ENCODE measurements at places on chromosomes 12 and 14.

GRCh38 chr12:68981516-68981915, 48.5 kb upstream of the CPM start:
- no peak for DNase-seq

GRCh38 chr12:11661491-11662089, 12.1 kb downstream of the ETV6 start:
- DNase-seq = no peak

- no peak for DNase-seq
These were observed 2.9 kb downstream of the PPM1A start for GRCh38 chr14:60251877-60252276.

DNA sequence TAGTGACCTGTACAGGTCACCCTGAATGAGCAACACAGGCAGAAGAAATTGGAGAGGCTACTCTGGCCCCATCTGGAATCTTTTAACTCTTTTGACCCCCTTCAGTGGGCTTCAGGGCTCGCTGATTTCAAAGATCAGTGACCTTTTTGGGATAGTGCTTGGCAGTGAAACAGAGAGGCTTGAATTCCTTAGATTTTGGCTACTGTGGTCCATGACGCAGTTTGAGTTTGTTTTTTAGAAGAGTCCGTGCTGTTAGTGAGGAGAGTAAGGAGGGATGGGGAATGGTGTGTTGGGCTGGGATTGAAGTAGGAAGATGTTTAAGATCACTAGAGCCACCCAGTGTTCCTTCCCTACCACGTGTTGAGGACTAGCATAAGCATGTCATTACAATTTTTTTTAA, 16.5 kb downstream of the TMEM30B start:
- no peak for DNase-seq

GRCh38 chr14:90087433-90087832, 25.6 kb downstream of the KCNK13 start:
- DNase-seq = no peak

- no peak for DNase-seq
These were observed 130.8 kb upstream of the BMP4 start for GRCh38 chr14:54087376-54087775.

DNA sequence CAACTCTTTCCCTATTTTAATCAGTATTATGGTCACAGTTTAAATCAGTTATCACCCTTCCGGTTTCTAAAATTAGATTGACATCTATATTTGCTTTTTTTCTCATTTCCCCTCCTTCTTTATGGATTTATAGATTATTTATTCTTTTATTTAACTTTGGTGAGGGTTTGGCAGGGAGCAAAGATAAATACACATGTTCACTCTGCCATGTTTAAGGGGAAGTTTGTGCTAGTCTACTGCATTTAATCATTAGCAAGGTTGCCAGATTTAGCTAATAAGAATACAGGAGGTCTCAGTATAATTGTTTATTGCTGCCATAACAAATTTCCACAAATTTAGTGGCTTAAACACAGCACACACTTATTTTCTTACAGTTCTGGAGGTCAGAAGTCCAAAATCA, 204.0 kb upstream of the BTG1 start:
- no peak for DNase-seq

DNA sequence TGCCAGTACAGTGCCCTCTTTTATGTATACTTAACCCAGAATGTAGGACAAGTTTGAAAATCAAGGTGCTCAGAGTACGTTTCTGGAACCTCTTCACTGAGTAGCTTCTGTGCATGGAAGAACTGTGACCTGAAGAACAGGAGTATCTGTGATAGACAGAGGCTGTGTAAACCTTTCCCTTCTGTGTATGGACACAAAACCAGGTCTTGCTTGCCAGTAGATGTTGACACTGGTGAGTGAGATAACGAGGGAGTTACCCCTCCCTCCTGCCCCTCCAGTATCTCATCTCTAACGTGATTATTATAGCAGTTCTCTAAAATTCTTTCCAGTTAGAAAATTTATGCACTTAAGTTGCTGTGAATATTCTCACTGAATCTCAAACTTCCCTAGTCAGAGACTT, 170.8 kb downstream of the RPL10L start:
- DNase-seq = no peak

DNA sequence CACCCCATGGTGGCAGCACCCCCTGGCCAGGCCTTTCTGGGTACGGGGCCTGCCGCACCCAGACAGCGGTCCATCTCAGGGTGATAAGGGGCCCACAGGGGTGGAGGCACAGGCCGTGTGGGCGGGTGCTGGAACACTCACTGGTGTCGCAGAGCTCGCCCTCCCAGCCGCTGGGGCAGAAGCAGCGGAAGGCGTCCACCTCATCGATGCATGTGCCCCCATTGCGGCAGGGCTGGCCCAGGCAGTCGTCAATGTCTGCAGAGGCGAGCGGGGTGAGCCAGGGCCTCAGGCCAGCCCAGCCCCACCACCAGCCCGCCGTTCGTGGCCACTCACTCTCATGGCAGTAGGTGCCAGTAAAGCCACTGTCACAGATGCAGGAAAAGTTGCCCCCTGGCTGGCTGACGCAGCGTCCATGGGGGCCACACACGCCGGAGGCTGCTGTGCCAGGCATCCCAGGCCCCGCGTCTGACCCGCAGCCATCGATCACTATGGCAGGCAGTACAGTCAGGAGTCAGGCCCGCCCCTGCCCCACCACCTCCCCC, 19.9 kb downstream of the JAG2 start:
- DNase-seq = no peak

DNA sequence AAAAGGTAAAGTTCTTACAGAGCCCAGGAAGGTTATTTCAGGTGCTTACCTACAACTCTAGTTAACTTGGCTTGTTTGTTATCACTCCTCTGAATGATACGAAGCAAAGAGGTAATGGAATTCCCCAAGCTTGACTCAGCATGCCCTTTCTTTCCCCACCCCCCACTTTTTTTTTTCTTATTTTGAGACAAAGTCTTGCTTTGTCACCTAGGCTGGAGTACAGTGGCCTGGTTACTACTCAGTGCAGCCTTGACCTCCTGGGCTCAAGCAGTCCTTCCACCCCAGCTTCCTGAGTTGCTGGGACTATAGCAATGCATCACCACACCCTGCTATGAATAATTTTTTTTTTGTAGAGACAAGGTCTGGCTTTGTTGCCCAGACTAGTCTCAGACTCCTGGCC, 17.1 kb upstream of the YBX3 start:
- DNase-seq = no peak

DNA sequence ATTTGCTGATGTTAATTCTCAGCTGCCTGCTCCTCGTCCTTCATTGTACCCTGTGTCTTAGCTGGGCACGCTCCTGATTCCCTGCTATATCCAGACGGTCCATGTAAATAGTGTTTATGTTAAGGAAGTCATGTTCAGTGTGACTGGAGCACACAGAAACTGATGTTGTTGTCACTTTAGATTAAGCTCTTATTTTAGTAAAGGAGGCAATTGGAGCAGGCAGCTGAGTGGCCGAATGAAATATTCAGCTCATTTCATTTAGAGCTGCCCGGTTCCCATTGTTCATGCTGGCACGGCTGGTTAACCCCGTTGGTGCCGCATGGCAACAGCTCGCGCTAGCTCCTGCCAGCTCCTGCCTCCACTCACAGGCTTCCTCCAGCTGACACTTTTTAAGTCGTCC, 446.8 kb upstream of the SOX5 start:
- DNase-seq = no peak

Data from CD4-positive, alpha-beta T cell treated with Interleukin-6 at 100 ng/mL for 8 hours (primary cell).